ENCODE measurements at places on chromosomes 1 and 21.

GRCh38 chr21:42847051-42847707, 32.2 kb downstream of the WDR4 start:
- no peak for DNase-seq

- DNase-seq: no peak
Measured at GRCh38 chr1:39141925-39142324, 62.6 kb upstream of the MACF1 start.

- no peak for DNase-seq
Measured at GRCh38 chr1:69223156-69223555, 344.6 kb upstream of the LRRC7 start.

DNA sequence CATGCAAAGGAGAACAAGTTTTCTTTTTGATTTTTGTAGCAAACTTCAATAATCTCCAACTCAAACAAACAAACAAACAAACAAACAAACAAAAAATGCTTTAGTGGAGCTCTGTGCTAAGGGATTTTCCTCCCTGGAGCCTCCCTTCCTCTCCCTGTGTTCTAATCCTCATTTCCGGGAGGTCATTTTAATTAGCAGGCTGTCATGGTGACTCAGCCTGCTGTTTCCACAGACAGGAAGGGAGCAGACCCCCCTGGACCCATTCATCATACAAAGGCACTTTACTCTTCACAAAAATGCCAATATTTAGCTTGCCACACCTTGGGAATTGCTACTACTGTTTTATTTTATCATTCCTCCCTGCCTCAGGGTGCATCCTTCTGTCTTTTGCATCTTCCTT, 61.0 kb upstream of the SPATA6 start:
- DNase-seq: no peak

DNA sequence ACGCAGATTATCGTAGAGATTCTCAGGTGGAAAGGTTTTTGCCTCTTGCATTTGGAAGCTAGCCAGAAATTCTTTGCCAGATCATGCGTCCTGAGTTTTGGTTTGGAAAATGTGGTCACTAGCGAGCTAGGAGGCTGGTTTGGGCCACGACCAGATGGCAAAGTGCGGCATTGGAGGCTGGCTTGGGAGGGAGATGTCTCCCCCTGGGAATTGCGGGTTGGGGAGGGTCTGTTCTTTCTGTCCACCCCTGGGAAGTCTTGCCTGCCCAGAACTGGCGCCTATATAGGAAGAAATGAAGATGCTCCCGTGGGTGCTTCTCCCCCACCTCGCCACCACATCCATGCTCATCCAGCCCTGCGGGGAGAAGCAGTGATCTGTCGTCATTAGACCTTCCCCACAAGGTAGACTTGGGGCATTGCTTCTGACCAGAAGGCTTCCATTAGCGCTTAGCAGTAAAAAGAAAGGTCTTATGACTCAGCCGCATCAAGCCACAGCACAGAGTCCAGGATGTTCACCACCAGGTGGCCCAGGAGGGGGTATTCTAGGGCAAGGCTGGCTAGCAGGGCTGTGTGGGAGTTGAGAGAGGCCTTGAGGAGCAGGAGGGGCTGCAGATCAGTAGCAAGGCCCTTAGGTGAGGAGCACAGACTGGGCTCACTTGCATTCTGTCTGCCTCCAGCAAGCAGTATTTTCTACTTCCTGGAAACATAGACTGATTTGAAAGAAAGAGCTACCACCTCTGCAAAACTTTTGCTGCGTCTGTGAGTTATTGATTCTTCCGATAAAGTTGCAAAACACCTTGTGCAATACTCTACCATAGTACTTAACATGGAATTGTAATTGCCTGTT, 1.5 kb upstream of the PTP4A2 start:
- peak; percentile 69 for DNase-seq

DNA sequence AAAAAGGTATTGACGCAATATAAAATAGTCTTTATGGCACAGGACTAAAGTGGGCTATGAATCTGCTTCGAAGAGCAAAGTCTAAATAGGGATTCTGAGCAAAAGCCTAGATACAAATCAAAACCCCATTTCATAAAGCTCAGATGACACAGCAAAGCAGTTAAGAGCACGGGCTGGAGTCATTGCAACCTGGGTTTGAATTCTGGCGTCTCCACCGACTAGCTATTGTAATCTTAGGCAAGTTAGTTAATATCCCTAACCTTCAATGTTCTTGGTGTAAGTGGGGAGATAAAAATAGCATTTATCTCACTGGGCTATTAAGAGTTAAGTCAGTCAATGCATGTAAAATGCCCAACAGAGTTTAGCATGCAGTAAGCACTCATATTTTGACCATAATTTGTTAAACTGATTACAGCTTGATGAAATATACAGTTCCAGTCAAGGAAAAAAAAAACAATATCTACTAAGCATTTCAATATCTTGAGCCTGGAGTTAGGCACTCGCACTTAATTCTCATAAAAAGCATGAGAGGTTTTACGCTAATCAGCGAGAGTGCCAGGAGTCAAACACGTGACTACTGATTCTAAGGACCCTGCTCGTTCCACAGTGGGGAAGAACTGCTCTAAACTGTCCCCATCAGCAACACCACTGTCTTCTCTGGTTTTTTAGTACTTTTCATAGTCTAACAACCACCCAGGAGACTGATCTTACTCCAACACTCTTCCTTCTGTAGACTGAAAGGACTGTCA, 75.5 kb downstream of the JAK1 start:
- no peak for DNase-seq

- DNase-seq: no peak
Measured at GRCh38 chr1:184387069-184387475, 243 bp downstream of the C1orf21 start.

GRCh38 chr21:26851109-26851944, 6.1 kb upstream of the ADAMTS1 start:
- DNase-seq: no peak

DNA sequence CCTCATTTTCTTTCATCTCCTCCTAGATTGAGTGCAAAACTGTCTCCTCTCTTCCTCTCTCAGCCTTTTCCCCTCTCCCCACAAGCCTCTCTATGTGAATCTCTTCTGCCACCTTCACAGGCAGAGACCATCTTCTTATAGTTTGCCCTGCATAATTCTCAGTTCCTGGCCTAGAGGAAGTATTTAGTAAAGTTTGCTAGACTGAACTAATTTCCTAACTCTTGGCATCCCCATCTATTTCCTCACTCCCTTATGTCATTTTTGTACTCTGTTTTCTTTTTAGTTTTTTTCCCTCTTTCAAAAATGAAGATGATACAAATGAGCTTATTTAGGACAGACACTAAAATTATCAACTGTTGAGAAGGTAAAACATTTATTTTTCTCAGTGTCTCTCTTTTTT, 66.0 kb downstream of the XCL2 start:
- DNase-seq: no peak

GRCh38 chr21:25126564-25126963, 480.7 kb downstream of the MRPL39 start:
- DNase-seq: no peak

DNA sequence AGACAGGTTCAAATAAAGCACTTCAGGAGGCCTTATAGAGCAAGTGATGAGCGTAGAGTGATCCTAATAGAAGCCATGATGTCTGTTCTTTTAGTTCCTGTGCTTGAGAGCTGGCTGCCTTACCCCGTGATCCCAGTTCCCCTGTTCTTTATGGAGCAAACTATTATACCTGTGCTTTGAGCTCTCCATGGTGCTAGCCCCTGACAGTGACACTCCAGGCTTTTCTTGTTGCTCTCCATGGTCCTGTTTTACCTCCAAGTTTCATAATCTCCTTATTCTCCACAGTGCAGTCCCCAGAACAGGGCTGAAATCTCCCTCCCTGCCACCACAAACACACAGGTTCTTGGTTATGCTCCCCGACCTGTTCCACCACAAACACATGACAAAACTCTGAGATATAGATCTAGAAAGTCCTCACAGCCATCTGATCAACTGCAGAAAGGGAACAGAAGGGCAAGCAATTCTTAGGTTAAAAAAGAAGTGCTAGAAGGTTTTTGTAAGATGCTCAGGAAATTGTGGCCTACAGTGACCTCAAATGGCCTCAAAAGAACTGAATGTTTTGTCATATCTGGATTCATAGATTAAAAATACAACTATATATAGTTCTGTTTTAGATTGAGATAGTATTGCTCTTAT, 6.0 kb downstream of the CADM3 start:
- DNase-seq: no peak

- DNase-seq: no peak
Measured at GRCh38 chr1:9687874-9688582, 36.5 kb downstream of the PIK3CD start.

GRCh38 chr1:198889101-198889500, 250.3 kb downstream of the PTPRC start:
- DNase-seq: no peak

- DNase-seq: no peak
Measured at GRCh38 chr21:42964086-42964485, 10.3 kb upstream of the PKNOX1 start.

GRCh38 chr1:107291987-107292386, 151.1 kb downstream of the NTNG1 start:
- DNase-seq: no peak

- no peak for DNase-seq
Measured at GRCh38 chr1:9181990-9182783, 52.4 kb upstream of the H6PD start.

DNA sequence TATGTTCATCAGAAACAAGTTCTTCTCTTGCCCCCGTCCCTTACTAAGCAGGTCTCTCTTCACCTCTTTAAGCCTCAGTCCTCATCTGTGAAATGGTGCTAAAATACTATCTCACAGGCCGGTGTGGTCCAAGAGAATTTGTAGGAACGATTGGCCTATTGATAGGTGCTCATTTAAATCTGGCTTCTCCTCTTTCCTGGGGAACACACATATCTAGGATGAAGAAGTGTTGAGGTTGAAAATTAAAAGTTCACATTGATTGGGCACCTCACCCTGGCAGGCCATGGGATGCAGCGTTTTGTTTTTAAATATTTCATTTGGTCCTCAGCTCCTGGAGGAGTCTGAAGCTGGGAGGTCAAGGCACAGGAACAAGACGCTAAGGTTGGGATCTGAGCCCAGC, 8.9 kb upstream of the TAS1R2 start:
- no peak for DNase-seq

DNA sequence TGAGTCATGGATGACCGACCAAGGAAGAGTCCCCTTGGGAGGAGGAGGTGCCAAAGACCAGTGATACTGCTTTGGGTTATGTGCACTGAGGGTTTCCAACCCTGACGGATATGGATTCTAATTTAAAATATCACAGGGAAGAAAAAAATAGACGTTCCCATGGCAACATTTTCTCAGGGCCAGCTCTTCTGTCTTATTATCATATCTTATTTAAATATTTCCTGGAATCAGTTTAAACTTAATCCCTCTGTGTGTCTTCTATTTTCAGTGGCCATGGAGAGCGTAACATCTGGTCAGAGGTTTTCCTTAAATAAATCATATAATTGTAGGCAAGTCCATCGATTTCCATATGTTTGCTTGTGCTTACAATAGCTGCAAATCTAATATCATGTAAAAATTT, 205.4 kb upstream of the FMN2 start:
- no peak for DNase-seq

DNA sequence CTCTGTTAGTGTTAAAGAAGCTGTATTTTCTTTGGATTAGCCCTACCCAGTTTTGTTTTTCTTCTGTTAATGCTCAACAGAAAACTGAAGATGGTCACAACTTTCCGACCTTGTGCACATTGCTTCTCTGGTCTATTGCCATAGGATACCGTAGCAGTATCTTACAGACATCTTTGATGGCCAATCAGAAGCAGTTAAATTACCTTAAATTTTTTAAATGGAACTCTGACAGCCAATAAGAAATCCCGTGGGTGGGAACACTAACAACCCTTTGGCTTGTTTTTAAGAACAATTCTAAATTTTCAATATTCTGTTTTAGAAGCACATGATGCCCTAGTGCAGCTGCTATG, 17.2 kb downstream of the NFYC start:
- no peak for DNase-seq

- DNase-seq: no peak
Measured at GRCh38 chr1:202199040-202199889, 5.7 kb downstream of the LGR6 start.

DNA sequence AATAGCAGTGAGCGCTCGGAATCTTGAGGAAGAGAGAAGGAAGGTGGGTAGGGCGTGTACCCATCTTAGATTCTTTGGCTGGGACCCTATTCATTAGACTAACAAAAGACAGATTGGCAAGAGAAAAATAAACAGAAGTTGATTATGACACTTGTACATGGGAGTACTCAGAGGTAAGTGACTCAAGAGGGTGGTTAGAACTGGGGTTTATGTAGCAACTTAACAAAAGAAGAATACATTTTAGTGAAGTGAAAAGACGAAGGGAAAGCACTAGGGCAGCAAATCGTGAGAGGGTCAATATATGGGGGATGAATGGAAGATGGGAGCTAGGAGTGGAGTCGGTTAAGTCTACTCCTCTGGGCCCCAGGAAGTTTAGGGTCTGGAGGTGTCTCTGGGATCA, 25.8 kb upstream of the RCC2 start:
- no peak for DNase-seq

- DNase-seq: no peak
Measured at GRCh38 chr21:35390013-35390776, 341.1 kb upstream of the RUNX1 start.

- no peak for DNase-seq
Measured at GRCh38 chr1:241356187-241356518, 852 bp downstream of the RGS7 start.

DNA sequence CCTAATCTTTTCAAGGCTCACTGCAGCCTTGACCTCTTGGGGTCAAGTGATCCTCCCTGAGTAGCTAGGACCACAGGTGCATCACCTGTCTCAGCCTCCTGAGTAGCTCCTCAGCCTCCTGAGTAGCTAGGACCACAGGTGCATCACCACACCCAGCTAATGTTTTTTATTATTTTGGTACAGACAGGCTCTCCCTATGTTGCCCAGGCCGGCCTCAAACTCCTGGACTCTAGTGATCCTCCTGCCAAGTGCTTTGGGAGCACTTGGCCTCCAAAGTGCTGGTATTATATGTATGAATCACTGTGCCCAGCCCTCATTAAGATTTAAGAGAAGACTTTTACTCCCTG, 58.5 kb upstream of the S1PR1 start:
- DNase-seq: no peak

DNA sequence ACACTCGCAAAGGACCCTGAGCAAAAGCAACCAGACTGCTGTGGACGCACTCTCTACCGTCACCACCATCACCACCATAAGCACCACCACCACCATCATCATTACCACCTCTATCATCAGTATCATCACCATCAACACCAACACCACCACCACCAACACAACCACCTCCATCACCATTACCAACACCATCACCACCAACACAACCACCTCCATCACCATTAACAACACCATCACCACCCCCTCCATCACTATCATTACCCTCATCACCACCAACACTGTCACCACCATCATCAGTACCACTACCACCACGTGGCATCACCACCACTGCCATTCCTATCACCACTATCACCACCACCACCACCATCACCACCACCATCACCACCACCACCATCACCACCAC, 38.8 kb upstream of the RIPK4 start:
- no peak for DNase-seq

GRCh38 chr1:36565576-36566501, 83.1 kb upstream of the CSF3R start:
- DNase-seq: no peak

DNA sequence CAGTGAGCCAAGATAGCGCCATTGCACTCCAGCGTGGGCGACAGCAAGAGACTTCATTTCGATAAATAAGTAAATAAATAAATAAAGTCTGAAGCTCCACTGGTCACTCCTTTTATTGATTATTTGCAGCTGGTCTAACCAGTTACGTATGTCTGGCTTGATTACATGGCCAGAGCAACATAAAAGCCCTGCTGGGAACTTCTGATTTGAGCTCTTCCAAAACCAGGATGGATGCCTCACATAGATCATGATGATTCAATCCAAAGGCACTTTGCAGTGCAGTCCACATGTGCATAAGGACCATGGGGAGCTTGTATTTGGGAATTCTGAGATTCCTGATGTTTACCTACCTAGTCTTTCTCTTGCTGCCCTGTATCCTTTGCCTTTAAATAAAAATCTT, 24.0 kb downstream of the NSUN4 start:
- DNase-seq: no peak

Data from stimulated activated CD8-positive, alpha-beta memory T cell treated with anti-CD3 and anti-CD28 coated beads, Interleukin-2, amount 100 ng/mL, for 48 hours (primary cell).